Fibroblast of skin of scalp (primary cell): ENCODE measurements at places on chromosomes 13 and 19.

- DNase-seq: no peak
Observed at GRCh38 chr19:6768236-6768785, 1.1 kb upstream of the SH2D3A start.

DNA sequence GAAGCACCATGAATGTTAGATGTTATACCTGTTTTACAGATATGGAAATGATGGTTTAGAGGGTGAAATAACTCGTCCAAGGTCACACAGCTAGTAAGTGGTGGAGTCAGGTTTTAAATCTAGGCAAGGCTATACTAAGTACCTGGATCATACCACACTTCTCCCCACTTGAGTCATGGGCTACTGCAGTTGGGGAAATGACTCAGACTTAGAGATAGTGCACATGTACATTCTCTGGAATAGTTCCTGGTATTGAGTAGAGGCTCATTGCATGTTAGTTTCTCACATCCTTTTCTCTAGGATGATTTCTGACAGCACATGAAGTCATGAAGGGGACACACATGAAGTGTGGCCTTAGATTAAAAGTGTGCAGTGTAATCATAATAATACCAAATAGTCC lies 76.2 kb upstream of the TNFSF11 start:
- DNase-seq: peak; percentile 34

DNA sequence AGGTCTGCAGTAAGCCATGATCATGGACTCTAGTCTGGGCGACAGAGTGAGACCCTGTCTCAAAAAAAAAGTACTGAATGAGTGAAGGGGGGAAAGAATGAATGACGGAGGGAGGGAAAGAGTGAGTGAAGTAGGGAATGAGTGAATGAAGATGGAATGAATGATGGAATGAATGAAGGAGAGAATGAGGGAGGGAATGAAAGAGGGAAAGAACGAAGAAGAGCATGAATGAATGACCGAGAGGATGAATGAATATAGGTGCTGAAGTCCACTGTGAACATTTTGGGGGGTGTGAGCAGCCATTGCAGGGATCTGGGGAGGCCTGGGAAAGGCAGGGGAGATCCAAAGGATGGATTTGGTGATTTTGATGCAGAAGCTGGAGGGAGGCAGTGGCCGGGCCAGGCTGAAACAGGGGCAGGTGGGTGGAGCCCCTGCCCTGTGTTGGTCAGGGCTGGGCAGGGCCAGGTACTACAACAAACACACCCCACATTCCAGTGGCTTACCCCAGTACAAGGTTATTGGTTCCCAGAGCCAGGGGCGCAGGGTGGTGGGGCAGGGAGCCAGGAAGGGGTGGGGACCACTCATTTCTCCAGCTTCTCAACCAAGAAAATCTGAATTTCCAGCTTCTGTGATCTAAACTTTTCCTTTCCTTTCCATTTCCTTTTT lies 14.3 kb downstream of the SLC27A1 start:
- no peak for DNase-seq

- no peak for DNase-seq
Observed at GRCh38 chr13:50892210-50892944, 17.2 kb upstream of the RNASEH2B start.

- no peak for DNase-seq
Observed at GRCh38 chr13:82076496-82076895, 1735.6 kb upstream of the SPRY2 start.

GRCh38 chr19:55591555-55591954 lies 7.8 kb downstream of the FIZ1 start:
- DNase-seq: no peak

DNA sequence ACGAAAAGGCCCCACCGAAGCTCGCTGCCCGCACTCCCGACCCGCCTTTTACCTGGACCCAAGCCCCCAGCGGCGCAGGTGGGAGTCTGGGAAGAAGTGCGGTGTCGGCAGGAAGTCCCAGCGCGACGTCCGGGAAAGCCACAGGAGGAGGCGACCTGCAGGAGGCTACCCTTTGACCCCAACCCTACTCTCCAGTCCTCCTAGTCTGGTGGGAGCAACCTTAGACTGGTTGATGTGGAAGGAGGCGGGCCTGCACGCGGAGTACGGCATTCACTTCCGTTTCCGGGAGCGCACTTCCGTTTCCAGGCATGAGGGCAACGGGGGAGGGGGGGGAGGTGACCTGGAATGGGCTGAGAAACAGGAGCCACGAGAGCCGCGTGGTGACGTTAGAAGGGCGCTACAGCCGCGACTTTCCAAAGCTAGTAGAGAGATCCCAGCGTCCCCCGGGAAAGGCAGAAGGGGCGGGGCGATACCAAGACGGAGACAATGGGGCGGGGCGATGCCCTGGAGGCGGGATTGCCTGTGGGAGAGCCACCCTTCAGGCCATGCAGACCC lies 28.5 kb downstream of the ZNF266 start:
- peak; percentile 86 for DNase-seq

GRCh38 chr13:113421673-113422270 lies 31.5 kb downstream of the ADPRHL1 start:
- peak; percentile 65 for DNase-seq

- no peak for DNase-seq
Observed at GRCh38 chr13:113317031-113317430, 20.0 kb downstream of the LAMP1 start.

GRCh38 chr13:112182846-112183531 lies 116.0 kb downstream of the SOX1 start:
- DNase-seq: no peak

GRCh38 chr13:101869553-101869952 lies 417.1 kb downstream of the ITGBL1 start:
- peak; percentile 32 for DNase-seq

GRCh38 chr13:32254416-32254815 lies 60.7 kb downstream of the ZAR1L start:
- no peak for DNase-seq

GRCh38 chr19:53903055-53903680 lies 5.9 kb upstream of the CACNG7 start:
- DNase-seq: no peak

DNA sequence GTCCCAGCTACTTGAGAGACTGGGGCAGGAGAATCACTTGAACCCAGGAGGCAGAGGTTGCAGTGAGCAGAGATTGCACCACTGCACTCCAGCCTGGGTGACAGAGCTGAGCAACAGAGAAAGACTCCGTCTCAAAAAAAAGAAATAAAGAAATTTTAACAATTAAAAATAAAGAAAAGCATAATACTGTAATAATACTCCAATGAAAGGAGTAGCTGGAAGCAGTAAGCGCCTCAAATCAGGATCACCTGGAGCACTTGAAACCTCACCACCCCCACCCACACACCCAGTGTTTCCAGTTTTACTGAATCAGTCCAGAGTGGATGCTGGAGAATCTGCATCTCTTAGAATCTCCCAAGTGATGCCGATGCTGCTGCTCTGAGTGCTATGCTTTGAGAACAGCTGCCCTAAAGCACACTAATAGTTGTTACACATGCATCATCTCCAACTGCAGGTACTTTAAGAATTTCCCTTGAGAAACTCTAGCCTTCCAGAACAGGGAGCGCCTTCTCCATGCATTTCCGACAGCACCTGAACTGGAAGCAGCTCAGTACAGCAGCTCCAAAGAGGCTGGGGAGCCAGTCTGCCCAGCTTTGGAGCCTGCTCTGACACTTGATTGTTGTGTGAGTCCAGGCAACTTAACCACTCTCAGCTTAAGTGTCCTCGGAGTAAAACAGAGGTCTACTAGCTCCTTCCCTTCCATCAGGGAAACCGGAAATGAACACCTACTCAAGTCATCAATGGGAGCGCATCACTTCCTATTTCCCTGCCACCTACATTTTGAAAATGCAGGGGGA lies 2.9 kb downstream of the ABCC4 start:
- DNase-seq: no peak

GRCh38 chr19:16261584-16262368 lies 62.9 kb upstream of the KLF2 start:
- no peak for DNase-seq

GRCh38 chr13:36124236-36124822 lies 6.9 kb downstream of the DCLK1 start:
- DNase-seq: peak; percentile 90

GRCh38 chr13:101492251-101492910 lies 39.9 kb downstream of the ITGBL1 start:
- DNase-seq: peak; percentile 48

DNA sequence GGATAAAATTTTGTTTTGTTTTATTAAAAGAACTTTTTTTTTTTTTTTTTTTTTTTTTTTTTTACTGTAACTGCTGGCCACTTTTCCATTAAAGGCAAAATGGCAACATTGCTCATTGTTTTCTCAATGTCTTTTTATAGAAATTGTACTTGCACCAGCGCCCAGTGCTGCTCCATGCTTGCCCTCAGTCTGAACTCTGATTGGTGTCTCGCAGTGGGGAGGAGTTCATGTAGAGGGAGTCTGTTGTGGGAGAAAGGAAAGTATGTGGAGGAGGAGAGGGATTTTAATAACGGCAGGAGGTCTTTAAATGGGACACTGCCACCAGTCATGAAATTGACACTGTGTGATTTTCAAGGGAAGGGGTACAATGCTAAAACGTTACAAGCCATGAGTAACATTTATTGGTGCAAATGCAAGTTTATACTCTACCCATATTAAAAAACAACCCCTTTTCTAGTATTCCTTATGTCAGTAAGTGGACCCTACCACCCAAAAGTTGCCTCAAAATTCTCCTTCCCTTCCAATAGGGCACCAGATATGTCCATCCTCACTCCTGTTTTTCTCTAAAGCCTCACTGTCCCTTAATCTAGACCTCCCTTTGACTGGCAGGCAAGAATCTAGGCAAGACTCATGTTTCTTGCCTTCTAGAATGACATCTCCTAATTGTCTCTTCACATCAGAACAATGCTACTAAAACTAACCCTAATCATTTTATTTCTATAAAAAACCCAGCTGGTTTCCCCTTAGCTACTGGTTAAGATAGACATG lies 3.2 kb downstream of the RASL11A start:
- DNase-seq: peak; percentile 76

- DNase-seq: no peak
Observed at GRCh38 chr13:107680115-107680514, 535.2 kb downstream of the LIG4 start.

GRCh38 chr19:54392105-54392504 lies 23.2 kb upstream of the TTYH1 start:
- DNase-seq: no peak

DNA sequence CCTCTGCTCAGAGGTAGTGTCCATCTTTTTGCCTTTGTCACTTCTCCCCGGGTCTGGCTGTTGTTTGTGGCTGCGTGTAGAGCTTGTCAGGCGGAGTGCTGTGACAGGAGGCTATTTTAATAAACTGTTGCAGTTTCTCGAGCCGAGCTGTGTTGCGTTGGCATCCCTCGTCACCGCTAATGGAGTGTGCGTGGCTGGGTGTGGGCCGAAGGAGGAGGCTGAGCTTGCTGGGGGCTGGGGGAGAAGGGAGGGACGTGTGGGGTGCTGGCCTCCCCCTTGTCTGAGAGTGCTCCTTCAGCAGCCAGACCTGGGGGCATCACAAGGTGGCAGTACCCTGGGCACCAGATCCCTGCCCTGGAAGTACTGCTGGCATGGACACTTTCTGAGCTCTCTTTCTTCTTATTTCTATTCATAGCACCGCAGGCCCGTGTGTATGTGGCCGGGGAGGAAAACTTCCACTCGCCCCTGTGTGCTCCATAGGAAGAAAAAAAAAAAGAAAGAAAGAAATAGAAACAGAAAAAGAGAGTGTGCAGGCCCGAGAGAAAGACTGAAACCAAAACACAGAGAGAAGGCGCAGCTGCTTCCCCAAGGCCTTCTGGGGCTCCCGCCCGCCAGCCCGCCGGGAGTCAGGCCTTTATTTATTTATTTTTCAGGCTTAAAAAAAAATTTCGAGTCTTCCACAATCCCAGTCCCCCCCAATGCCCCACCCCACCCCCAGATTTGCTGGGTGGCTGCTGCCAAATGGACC lies 27.0 kb downstream of the NFIX start:
- DNase-seq: peak; percentile 58

DNA sequence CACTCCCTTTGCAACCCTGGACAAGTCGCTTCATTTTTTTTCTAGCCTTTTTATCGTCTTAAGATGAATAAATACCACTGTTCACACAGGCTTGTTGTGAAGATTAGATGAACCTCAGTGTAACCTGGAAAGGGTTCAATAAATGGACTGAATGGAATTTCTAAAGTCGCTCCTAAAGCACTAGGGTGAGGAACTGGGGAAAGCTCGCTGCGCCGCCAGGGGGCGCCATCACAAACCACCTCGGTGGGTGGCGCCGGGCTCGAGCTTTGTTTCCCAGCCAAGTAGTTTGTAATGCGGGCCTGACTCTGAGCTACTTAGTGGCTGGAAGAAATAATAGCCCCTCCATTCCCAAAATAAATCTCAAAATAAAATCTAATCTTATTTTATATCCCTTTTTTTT lies 2.2 kb upstream of the CEACAM6 start:
- peak; percentile 2 for DNase-seq

DNA sequence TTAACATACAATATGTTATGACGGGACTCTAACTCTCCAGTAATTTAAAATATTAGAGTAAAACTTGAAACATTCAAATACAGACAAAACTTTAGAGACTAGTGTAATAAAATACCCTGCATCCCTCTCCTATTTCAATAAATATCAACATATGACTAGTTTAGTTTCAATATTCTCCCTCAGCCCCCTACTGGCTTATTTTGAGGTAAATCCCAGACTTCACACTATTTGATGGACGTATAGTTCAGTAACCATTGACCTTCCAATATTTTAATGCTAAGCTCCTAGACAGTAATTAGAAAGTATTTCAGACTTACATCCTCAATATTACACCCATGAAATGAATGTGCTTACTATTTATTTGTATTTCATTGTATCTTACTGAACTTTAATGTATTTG lies 180.7 kb upstream of the STARD13 start:
- DNase-seq: no peak

GRCh38 chr19:13670846-13671245 lies 93.5 kb upstream of the MRI1 start:
- DNase-seq: no peak

DNA sequence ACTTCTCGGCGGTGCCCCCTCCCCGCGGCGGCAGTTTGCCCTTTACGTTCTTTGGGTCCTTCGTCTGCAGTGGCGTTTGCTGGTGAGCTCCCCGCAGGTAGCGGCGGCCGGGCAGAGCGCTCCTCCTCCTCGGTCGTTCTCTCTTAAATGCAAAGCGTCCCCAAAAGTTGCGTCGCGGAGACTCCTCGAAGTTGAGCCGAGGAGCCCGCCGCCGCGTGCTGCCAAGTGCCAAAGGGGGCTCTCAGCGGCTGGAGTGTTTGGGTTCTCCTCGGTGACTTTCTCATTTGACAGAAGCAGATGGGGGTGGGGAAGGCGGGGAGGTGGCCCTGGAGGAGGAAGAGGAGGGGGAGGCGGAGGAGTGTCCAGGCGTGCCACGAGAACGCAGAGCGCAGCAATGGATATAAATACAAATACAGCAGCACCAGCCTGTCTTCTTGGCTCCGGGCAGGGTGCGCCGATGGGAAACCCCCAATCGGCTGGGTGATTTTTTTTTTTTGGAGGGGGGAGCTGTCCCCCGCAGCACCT lies at the start of gene SOX21:
Gene SOX21 (minus strand): TSS at position 259 of the 525 bp plus-strand sequence. CDS start 496 bp downstream, outside the sequence.
- DNase-seq: no peak

- peak; percentile 74 for DNase-seq
Observed at GRCh38 chr19:36973021-36973843, 57.1 kb downstream of the ZNF568 start.

- no peak for DNase-seq
Observed at GRCh38 chr19:24081056-24081455, 5.9 kb upstream of the ZNF254 start.
